Mesenchymal stem cell (in vitro differentiated cells and primary cell): ENCODE measurements at places on chromosomes 1 and 21.

GRCh38 chr1:50894340-50894739 lies 65.7 kb downstream of the FAF1 start:
- DNase-seq: no peak

DNA sequence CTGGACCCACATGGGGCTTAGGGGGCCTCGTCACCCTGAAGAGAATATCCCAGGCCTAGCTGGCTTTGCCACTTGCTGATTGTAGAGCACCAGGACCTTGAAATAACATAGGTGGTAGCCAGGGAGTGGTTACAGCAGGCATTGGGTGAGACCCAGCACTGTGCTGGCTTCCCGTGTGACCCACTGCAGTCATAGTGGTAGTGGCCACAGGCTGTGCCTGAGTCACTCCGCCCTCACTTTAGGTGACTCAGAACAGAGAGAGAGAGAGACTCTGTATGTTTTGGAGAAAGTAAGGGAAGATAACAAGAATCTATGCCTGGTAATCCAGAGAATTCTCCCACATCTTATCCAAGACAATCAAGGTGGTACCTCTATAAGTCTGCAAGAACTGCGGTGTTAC lies 98.7 kb upstream of the LHX8 start:
- DNase-seq: no peak

DNA sequence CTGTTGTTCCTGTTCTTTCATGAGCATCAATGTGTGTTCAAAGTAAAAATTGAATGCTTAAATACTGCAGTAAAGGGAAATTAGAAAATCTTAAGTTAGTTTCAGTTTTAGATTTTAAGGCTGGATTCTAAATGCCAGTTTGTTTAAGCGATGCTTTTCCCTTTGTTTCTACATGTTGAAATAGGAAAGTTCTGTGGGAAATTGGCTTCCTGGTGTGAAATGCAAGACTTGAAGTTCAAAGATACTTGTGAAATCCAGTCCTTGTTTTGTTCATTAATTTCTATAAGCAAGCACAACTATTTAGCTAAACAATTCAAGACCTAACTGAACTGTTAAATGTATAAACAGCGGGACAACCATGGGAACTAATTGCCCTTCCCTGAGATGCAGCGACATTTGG lies 149.1 kb downstream of the LYPLAL1 start:
- DNase-seq: no peak

DNA sequence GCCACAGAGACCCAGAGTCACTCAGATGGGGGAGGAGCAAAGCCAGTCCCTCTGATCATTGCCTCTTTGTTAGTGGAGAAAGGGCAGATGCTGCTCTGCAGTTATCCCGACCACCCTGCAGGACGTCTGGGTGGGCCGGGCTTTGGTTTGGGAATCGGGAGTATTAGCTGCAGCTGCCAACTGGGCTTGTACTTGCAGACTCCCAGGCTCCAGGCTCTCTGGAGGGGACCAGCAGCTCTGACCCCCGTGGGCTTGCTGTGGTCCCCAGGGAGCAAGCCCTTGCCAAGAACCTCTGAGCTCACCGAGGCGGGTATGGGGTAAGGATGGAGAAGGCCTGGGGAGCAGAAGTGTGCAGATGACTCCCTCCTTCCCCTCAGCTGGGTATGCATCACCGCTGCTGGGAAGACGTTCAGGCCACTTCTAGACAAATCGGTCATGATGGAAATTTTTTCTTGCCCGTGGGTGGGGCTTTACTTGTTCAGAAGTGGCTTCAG lies 21.6 kb downstream of the MAPKAPK2 start:
- DNase-seq: peak; percentile 83

GRCh38 chr1:10890491-10891071 lies 94.1 kb upstream of the CASZ1 start:
- DNase-seq: no peak

GRCh38 chr21:21067375-21067774 lies 69.2 kb downstream of the NCAM2 start:
- DNase-seq: no peak

DNA sequence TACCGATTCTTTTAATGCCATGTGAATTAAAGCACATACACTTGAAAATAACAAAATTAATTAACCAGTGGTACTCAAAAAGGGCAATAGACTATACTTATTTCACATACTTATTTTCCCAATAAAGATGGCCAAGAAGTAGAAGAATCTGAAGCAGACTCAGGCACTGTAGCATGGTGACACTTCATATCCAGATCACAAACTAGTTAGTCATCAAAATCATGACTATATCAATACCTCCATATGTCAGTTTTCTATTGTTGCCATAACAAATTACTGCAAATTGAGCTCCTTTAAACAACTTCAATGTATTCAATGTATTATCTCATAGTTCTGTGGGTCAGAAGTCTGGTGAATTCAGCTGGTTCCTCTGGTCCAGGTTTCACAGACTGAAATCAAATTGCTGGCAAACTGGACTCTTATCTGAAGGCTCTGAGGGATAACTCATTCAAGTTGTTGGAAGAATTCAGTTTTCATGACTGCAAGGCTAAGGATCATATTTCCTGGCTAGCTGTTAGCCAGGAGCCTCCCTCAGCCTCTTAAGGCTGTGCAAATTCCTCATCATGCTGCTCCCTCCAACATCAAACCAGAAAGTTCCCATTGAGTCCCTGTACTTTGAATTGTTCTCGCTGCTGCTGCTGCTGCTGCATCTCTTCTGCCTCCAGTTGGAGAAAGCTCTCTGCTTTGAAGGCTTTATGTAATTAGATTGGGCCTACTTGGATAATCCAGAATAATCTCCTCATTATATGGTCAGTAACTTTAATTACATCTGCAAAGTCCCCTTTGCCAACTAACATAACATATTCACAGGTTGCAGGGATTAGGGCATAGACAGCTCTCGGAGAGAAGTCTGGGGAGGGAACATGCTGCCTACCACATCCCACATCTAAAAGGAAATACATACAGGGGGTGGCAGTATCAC lies 91.5 kb downstream of the MRPL39 start:
- no peak for DNase-seq

DNA sequence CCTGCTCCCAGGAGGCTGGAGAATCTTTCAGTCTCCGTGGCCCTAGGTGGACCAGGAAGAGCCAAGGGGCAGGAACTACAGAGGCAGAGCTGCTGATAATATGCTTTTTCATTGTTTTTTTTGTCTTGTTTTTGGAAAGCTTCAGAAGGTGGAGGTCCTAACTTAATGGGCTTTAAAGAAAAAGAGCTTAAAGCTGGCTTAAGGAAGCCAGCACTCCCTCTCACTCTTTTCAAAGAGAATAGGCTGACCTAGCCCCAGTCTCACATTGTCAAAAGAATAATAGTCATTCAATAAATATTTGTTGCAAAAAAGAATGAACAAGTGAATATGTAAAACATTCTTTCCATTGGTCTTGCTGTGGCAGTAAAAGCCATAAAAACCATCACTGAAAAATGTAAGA lies 61.0 kb upstream of the RRP15 start:
- DNase-seq: no peak

DNA sequence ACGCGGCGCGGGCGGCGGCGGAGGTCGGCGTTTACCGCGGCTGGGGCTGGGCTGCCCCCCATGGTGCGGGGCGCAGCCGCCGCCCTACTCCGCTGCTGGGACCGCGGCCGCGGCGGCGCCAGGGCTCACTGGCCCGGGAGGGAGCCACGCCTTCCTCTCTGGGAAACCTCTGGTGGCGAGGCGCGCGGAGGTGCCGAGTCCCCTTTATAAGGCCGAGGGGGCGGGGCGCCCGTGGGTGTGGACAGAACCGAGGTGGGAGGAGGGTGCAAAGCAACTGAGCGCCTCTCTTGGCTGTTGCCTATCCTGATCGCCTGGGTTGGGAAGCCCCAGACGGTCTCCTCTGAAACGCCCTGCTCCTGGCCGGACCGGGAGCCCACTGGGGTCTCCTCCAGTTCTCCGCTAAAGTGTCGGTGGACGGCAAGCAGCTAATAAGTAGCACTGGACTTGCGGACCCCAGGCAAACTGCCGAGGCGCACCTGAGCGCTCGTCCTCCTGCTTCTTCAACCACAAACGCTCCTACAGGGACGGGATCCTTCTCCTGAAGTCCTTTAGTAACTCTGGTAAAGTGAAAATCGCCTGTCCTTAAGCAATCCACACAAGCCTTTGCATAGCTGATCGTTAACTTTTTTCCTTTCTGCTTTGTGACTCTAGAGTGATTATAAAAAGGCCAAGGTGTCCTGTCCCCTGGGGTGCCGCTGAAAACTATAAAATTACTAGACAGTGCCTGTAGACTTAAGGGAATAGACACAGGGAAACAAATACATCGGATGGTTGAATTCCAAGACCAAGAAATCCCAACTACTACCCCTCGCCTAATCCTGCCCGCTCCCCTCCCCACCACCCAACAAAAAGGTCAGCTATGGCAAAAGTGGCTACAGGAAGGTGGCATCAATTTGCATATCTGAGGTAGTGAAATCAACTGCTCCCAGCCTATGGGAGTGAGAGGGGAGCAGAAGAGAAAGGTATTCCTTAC lies at the start of gene PTGER3:
Gene PTGER3 (minus strand): TSS at position 182 of the 973 bp plus-strand sequence. CDS start 239 bp downstream, outside the sequence.
- peak; percentile 23 for DNase-seq

GRCh38 chr1:214417545-214418210 lies 133.7 kb downstream of the PTPN14 start:
- DNase-seq: no peak

DNA sequence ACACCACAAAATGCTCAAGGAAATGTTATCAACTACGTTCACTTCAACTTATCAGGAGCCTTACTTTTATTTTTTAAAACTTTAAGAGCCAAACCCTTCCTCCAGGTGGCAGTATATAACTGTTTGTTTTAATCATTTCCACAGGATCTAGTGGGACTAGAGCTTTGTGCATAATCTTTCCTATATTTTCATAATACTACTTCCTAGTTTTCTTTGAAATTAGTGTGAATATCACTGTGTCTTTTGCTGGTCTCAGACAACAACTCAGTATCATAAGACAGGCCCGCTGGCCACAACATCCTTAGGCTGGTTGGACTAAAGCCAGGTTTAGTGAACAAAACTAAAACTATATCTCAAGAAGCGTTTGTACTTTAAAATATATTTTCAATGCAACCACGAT lies 145.5 kb downstream of the TIAM1 start:
- peak; percentile 65 for DNase-seq

- peak; percentile 12 for DNase-seq
These were observed 719.0 kb downstream of the RWDD3 start for GRCh38 chr1:95953015-95953414.

DNA sequence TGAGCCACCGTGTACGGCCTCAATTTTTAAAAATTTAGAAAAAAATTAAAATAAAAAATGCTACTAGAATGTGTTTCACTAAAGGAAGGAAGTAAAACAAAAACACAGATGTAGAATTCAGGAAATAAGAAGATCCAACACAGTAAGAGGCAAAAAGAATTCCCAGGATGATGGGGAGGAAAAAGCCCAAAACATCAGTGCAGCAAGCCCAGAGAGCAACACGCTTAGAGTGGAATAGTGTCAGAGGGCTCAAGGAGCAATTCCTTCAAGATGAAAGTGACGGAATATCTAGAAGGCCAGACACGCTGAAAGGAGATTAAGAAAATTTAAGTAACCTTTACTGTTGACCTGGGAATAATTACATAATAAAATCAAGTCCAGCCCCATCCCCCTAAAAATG lies 80.4 kb downstream of the DAP3 start:
- no peak for DNase-seq

- DNase-seq: no peak
These were observed 161.8 kb downstream of the PGBD5 start for GRCh38 chr1:230264342-230264741.

GRCh38 chr1:156281281-156281680 lies 1.3 kb downstream of the SMG5 start:
- DNase-seq: peak; percentile 74

- no peak for DNase-seq
These were observed 140.3 kb downstream of the ZC3H11B start for GRCh38 chr1:219472596-219472995.

GRCh38 chr1:167328816-167329483 lies 108.3 kb downstream of the POU2F1 start:
- no peak for DNase-seq

DNA sequence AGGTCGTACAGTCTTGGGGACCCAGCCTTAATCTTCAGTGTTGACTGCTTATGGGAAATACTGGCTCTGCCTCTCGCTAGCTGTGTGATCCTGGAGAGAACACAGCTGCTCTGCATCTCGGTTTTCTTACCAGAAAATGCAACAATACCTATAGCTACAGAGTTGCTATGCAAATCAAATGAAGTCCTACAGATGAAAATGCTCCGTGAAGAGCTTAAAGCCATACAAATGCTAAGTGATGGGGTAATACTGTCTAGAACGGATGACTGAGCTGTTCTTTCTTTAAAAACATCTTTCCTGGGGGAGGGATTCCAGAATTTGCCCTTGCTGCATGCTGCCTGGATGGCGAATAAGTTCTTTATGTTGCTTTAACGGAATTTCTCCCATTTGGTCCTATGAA lies 132.0 kb downstream of the ZBTB18 start:
- DNase-seq: no peak
